ENCODE measurements at places on chromosomes 2 and 18.

GRCh38 chr2:120503793-120504571 lies 158.0 kb downstream of the INHBB start:
- no peak overlapping the region for H3K4me3 ChIP-seq
- no peaks in the 10 kb centered on the region for H3K27me3 ChIP-seq
- DNase-seq, result no peak
- no peak overlapping the region for H3K27ac ChIP-seq
- no peaks in the 10 kb centered on the region for H3K36me3 ChIP-seq

GRCh38 chr2:211487733-211488132 lies 931.3 kb downstream of the CPS1 start:
- DNase-seq, result no peak
- no peak overlapping the region for H3K4me3 ChIP-seq
- no peak overlapping the region for H3K27ac ChIP-seq
- no peaks in the 10 kb centered on the region for H3K36me3 ChIP-seq
- no peaks in the 10 kb centered on the region for H3K27me3 ChIP-seq

DNA sequence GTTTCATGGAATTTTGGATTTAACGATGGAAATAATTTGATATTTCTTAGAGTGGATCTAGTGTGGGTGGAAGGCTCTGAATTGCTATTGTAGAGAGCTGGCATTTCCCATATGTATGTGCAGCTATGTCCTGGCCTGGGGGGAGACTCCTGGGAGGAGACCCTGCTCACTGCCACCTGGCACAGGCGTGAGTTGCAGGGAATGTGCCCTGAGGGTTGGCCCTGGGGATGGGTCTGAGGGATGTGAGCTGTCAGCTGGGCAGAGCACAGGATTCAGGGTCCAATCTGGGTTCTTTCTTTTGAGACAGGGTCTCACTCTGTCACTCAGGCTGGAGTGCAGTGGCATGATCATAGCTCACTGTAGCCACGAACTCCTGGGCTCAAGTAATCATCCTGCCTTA lies 120.2 kb downstream of the CLIP4 start:
- H3K4me1 ChIP-seq, result no peaks in the 10 kb centered on the region
- H3K27ac ChIP-seq, result no peak overlapping the region
- no peaks in the 10 kb centered on the region for H3K36me3 ChIP-seq
- H3K27me3 ChIP-seq, result no peaks in the 10 kb centered on the region
- no peak for DNase-seq

DNA sequence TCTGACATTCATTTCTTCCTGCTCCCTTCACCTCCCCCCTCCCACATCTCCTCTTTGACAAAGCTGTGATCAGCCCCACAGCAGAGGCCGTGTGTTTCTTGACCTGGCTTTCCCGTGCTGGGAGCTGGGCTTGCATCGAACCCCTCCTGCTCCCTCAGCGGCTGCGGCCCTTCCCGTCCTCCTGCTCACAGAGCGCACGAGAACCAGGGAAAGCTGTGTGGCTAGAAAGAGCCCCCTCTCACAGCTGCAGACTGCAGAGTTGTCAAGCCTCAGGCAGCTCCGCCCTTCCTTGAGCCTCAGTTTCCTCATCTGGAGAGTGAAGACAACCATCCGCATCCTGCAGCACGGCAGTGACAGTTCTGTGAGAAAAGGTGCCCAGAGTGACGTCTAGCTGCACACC lies 65.7 kb upstream of the GLI2 start:
- peak overlapping the region; percentile 78 for H3K27ac ChIP-seq
- no peaks in the 10 kb centered on the region for H3K4me1 ChIP-seq
- no peaks in the 10 kb centered on the region for H3K36me3 ChIP-seq
- H3K4me3 ChIP-seq, result no peak overlapping the region

- DNase-seq, result no peak
- no peak overlapping the region for H3K27ac ChIP-seq
- H3K4me3 ChIP-seq, result no peak overlapping the region
- no peaks in the 10 kb centered on the region for H3K36me3 ChIP-seq
Measured at GRCh38 chr2:88959480-88960204, 268.2 kb downstream of the RPIA start.

- H3K36me3 ChIP-seq, result no peaks in the 10 kb centered on the region
- no peak overlapping the region for H3K4me3 ChIP-seq
- H3K27me3 ChIP-seq, result no peaks in the 10 kb centered on the region
- peak; percentile 49 for DNase-seq
- H3K27ac ChIP-seq, result no peak overlapping the region
Measured at GRCh38 chr2:238370823-238371372, 50.6 kb downstream of the TRAF3IP1 start.

- H3K4me1 ChIP-seq, result no peaks in the 10 kb centered on the region
- no peak overlapping the region for H3K27ac ChIP-seq
- no peaks in the 10 kb centered on the region for H3K36me3 ChIP-seq
- no peaks in the 10 kb centered on the region for H3K27me3 ChIP-seq
- DNase-seq, result no peak
Measured at GRCh38 chr18:9364242-9364641, 29.7 kb downstream of the TWSG1 start.

DNA sequence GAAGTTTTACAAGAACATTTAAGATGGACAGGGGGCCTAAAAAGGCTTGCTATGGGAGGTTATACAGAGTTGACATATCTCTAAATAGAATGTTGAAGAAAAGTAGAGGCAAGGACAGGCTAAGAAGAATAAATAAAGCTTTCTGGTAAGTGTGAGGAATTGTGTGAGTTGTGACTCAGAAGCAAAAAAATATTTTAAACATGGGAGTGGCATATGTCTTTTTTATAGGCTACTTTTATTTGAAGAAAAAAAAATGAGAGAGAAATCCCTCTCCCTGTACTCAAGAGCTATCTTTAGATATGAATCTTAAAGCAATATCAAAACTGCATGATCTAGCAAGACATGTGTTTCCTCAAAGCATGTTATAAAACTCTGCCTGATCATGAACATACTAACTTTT lies 41.1 kb downstream of the RAB3GAP1 start:
- DNase-seq, result no peak
- no peaks in the 10 kb centered on the region for H3K27me3 ChIP-seq
- H3K27ac ChIP-seq, result no peak overlapping the region
- no peaks in the 10 kb centered on the region for H3K4me1 ChIP-seq
- H3K36me3 ChIP-seq, result peaks cover 4% of the 10 kb centered on the region

Data from breast epithelium (tissue), 4 donors.